Activated CD8-positive, alpha-beta T cell treated with anti-CD3 and anti-CD28 coated beads for 36 hours (primary cell): ENCODE measurements at places on chromosomes 5 and 9.

- H3K4me3 ChIP-seq = peak overlapping the region; percentile 74
- peak overlapping the region; percentile 86 for H3K27ac ChIP-seq
These were observed 15.0 kb upstream of the PTBP3 start for GRCh38 chr9:112348257-112349007.

- DNase-seq = no peak
- H3K4me1 ChIP-seq = no peaks in the 10 kb centered on the region
- no peak overlapping the region for H3K27ac ChIP-seq
- H3K4me3 ChIP-seq = no peak overlapping the region
- H3K36me3 ChIP-seq = no peaks in the 10 kb centered on the region
These were observed 72.2 kb downstream of the LIX1 start for GRCh38 chr5:97070234-97070633.

DNA sequence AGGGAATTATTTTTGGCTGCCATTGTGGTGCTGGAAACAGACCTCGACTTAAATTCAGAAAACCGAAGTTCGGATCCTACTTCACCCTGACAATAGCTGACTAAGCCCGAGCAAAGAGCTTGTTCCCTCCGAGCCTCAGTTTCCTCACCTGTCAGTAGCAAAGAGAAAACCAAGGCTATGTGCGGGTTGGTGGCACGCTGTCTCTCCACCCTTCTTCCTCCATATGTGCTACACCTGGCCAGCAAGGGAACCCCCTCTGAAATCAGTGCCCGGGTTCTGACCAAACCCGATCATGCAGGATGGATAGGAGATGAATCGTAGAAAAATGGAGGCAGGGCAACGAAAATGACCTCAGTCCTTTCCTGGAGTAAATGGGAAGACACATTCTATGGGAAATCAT lies 16.7 kb upstream of the MSX2 start:
- DNase-seq = no peak
- H3K27me3 ChIP-seq = peaks cover 9% of the 10 kb centered on the region
- no peak overlapping the region for H3K27ac ChIP-seq
- no peaks in the 10 kb centered on the region for H3K4me1 ChIP-seq
- H3K4me3 ChIP-seq = no peak overlapping the region

GRCh38 chr9:32483343-32483742 lies 42.7 kb downstream of the RIGI start:
- peaks cover 18% of the 10 kb centered on the region for H3K36me3 ChIP-seq
- no peaks in the 10 kb centered on the region for H3K4me1 ChIP-seq
- no peak for DNase-seq
- H3K27ac ChIP-seq = no peak overlapping the region
- H3K4me3 ChIP-seq = no peak overlapping the region

DNA sequence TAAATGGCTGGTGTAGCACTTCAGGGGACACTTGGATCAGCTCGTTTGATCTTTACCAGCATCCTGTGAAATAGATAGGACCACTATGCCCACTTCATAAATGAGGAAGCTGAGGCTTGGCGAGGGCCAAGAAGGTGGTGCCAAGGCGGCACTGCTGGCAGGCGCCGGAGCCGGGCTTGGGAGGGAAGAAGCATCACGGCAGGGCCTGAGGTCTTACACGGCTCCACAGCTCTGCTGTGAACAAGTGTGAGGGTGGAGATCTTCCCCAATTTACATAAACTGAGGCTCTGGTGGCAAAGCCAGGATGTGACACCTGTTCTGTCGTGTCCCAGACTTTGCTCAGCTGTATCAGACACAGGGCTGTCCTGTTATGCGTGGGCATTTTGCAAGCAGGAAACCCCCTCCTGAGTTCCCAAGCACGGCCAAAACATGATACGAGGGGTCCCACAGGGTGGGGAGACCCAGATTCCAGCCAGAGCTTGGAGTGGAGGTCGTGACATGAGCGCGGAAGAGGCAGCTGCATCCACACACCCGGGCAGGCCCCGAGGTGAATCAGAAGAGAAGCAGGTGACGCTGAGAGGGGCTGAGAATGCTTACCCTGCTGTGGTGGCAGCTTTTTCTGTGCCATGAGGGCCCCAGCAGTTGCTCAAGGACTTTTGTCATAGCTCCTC lies 117.5 kb upstream of the BOD1 start:
- no peak for DNase-seq
- H3K27ac ChIP-seq = no peak overlapping the region
- H3K27me3 ChIP-seq = no peaks in the 10 kb centered on the region
- H3K4me1 ChIP-seq = no peaks in the 10 kb centered on the region
- no peak overlapping the region for H3K4me3 ChIP-seq

DNA sequence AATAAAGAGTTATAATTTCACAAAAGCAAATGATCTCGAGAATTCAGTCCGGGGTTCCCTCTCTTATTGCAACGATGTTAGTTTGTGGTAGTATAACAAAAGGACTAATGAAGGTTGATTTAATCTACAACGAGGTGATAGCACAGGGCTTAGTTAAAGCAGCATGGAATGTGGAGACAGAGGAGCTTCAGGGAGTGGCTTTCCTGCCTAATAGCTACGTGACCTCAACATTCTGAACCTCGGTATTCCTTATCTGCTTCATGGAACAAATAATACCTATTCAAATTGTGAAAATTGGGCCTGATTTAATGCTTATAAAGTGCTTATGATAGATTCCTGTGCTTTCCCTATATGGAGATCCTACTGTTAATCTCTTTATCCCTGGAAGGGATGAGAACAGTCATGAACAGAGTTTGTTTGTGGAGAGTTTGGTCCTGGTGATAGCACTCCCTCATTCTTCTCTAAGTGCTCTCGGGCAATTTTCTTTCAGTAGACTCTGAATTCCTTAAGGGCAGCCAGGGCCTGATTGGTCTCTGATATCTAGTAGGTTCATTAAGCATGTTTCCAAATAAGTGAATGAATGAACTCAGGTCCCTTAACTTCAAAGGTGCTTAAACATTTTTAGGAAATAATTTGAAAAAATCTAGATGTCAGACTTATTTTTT lies 104.1 kb upstream of the TUT7 start:
- H3K36me3 ChIP-seq = no peaks in the 10 kb centered on the region
- H3K27me3 ChIP-seq = peaks cover 2% of the 10 kb centered on the region
- H3K4me3 ChIP-seq = no peak overlapping the region
- no peak for DNase-seq
- no peaks in the 10 kb centered on the region for H3K4me1 ChIP-seq

DNA sequence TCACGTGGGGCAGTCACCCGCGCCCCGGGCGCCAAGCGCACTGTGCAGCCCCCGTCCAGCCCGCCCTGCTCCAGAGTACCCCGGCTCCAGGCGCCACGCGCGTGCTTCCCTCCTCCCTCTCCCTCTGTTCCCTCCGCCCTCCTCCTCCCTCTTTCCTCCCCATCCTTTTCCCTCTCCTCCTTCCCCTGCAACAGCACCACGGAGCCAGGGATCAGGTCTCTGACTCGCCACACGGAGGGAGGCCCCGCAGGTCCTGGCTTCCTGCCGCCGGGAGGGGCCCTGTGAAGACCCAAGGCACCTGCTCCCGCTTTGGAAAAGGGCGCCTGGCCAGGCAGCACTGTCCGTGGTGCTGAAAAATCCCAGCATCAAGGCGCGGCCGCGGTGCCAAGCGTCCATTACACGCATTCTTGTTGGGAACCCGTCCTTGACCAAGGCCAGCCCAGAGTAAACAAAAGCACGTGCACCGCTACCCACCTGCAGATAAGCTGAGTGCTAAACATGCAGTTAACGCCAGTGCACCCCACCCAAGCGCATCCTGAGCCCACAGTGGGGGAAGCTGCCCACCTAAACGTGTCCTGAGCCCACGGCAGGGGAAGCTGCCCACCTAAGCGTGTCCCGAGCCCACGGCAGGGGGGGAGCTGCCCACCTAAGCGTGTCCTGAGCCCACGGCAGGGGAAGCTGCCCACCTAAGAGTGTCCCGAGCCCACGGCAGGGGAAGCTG lies 21.7 kb downstream of the SLC6A18 start:
- DNase-seq = peak; percentile 15
- H3K4me3 ChIP-seq = no peak overlapping the region
- H3K4me1 ChIP-seq = no peaks in the 10 kb centered on the region
- peaks cover 7% of the 10 kb centered on the region for H3K27me3 ChIP-seq

DNA sequence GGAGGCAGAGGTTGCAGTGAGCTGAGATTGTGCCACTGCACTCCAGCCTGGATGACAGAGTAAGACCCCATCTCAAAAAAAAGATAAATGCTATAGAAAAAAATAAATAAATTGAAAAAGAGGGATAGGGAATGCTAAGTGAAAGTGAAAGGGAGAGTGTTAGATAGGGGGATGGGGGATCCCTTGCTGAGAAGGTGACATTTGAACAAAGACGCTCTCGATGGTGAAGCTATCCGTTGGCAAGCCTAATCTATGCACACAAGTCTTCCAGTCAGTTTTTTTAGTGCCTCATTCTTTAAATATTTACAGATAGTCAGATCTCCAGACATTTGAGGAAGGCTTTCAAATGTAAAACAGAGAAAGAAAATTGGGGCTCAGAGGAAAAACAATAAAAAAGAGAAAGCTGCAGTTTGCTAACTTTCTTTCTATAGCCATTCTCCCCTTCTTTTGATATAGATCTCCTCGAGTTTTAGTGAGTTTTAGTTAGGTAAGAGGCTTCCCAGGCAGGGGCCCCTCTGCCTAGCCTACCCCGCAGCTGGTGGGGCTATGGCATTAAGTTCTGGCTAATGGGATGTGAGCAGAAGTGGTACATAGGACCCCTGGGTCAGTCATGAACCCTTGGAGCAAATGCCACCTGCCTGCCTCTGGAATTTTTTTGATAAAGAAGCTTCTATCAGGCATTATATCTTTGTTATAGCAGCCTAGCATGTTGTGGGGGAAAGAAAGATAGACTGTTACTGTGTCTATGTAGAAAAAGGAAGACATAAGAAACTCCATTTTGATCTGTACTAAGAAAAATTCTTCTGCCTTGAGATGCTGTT lies 12.0 kb downstream of the GLRX start:
- no peak for DNase-seq
- H3K27ac ChIP-seq = peak overlapping the region; percentile 86
- H3K4me3 ChIP-seq = peak overlapping the region; percentile 52
- peaks cover 14% of the 10 kb centered on the region for H3K36me3 ChIP-seq
- peaks cover 72% of the 10 kb centered on the region for H3K4me1 ChIP-seq

DNA sequence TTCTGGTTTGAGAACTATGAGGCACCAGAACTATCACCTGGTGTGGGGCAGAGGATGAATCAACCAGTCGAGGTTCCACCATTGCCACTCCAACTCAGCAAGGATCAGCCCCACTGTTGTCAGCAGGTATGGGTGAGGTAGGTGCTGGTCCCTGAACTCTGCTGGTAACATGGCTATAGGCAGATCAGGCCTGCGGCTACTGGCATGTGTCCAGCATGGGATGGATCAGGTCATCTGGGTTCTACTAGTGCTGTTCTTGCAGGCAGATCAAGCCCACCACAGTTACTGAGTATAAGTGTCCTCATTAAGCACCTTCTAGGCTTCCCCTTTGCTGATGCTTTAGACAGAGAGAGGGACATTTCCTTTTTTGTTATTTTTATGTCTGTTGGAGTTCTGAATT lies 71.7 kb downstream of the GABRA6 start:
- H3K27ac ChIP-seq = no peak overlapping the region
- H3K36me3 ChIP-seq = no peaks in the 10 kb centered on the region
- H3K4me1 ChIP-seq = no peaks in the 10 kb centered on the region
- no peak overlapping the region for H3K4me3 ChIP-seq
- no peaks in the 10 kb centered on the region for H3K27me3 ChIP-seq

DNA sequence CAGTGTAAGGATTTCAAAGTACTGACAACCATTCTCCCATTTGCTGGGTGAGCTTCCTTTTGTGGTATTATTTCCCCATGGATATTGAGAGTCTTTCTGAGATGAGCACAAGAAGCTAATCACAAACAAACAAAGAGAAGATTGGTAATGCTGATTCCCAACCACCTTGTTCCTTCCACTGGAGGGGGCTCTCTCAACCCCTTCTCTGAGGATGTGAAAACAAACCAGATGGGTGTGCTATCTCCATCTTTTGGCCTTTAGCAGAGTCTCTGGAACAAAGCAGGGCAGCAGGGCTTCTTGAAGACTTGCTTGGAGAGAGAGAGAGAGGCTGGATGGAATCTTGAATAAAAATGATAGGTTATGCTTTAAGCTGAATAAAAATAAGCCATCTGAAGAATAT lies 576.7 kb upstream of the ZNF462 start:
- no peaks in the 10 kb centered on the region for H3K4me1 ChIP-seq
- H3K27me3 ChIP-seq = no peaks in the 10 kb centered on the region
- DNase-seq = no peak
- H3K4me3 ChIP-seq = no peak overlapping the region
- no peak overlapping the region for H3K27ac ChIP-seq
